ENCODE measurements at places on chromosomes 13 and 19.

DNA sequence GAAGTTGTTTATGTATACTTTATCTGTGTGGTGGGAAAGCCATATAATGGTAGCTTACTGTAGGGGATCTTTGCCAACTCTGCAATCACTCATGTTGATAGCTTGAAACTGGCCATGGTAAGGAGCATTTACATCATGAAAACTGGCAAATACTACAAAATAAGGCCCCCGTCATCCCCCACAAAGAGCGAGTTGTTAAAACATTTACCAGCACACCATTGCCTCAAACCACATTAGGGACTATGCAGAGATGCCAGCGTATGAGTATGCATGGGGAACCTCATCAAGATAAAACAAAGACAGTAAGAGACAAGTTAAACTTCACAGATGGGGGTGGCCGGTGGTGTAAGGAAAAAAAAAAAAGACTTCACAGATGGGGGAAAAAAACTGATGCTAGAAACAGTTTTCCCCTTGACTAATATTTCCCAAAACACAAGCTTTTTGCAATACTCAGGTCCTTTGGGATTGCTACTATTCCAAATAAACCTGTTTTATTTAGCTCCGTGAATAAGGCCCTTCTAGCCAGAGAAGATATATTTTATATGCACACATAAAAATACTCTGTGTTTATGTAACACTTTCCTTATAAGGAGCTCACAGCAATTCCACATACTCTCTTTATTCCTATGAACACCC lies 70.6 kb upstream of the SERP2 start:
- no peak for DNase-seq

DNA sequence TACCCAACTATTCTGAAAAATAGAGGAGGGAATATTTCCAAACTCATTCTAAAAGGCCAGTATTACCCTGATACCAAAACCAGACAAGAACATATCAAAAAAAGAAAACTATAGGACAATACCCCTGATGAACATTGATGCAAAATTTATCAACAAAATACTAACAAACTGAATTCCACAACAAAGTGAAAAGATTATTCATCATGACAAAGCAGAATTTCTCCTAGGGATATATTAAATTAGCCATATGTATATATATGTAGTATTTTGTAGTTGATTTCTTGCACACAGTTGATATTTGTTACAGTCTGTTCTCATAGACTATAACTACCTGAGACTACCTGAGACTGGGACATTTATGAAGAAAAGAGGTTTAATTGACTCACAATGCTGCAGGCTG lies 495.0 kb upstream of the SPRY2 start:
- DNase-seq: no peak

GRCh38 chr13:106299621-106300020 lies 235.8 kb downstream of the EFNB2 start:
- DNase-seq: no peak

DNA sequence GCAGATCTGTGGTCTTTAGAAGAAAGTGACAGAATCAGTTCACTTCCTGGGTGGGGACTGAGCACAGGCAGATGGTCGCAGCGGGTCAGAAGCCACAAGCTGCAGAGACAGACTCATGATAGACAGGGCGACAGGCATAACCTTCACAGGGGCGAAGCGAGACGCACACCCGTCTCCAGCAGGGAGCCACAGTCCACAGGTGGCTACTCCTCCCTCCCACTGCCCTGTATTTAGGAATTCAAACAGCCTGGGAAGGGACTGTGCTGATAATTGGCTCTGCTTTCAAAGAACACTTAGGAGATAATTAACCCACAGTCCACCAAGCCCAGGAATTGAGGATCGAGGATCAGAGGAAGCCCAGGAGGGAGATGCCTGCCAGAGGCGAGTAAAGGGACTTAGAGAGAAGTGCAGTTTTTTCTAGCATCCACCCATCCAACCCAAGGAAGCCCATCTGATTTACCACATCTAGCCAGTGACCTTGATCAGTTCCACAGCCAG lies 23.2 kb downstream of the RFX2 start:
- DNase-seq: no peak

GRCh38 chr13:106036870-106037269 lies 498.6 kb downstream of the EFNB2 start:
- no peak for DNase-seq

DNA sequence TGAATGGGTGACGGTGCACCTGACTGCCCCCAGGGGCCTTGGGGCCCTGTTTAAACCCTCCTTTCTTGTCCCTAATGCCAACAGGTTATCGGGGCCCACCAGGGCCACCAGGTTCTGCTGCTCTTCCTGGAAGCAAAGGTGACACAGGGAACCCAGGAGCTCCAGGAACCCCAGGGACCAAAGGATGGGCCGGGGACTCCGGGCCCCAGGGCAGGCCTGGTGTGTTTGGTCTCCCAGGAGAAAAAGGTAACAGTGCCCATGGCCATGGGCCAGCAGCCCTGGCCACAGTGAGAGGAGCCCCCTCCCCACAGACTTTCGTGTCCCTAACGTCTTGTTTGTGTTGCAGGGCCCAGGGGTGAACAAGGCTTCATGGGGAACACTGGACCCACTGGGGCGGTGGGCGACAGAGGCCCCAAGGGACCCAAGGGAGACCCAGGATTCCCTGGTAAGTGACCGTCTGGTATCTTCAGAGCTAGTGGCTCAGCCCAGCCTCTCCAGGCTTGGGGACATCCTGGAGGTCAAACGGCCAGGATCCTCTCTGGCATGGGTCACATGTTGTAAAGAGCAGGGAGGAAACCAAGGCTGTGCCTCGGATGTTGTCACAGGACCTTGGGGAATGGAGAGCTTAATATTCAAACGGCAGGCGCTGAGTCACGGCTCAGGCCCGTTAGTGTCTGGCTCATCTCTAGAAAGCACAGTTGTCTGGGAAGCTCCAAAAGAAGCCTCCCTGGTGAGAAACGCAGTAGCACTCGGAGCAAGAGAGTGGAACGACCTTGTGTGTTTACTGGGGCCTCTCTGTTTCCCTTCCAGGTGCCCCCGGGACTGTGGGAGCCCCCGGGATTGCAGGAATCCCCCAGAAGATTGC lies 58.3 kb downstream of the RAB20 start:
- DNase-seq: no peak

DNA sequence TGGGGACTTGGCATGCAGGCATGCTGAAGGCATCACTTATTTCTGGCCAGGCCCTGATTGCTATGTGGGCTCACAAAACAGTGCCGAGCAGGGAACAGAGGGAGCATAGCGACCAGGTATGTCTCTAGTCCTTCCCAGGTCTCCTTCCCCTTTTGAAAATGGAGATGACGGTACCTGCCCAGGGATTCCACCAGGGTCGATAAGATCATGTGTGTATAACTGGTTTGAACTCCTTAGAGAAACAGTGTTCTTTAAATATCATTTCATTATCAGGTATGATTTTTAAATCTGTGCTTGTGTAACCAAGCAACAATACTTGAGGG lies 280.6 kb downstream of the FOXO1 start:
- DNase-seq: no peak

DNA sequence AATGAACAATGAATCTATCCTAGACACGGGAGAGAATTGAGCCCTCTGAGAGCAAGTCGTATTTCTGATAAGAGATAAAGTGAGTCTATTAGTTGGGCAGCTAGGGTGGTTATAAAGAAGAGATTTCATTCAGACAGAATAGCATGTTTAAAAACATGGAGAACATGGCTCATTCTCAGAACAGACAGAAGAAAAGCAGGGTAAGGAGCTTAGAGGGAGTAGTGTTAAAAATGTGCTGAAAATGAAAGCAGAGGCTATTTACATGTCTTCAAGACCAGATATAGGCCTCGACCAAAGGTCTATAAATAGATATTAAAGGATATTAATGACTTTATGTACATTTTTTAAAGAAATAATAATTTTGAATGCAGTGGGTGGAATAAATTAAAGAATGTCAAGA lies 149.5 kb downstream of the SLITRK1 start:
- DNase-seq: no peak
